ENCODE measurements at places on chromosomes 3 and 15. TPM values are rescaled to one million over a fixed set of nuclear protein-coding genes. Genes with fewer than 3 reads are reported as not detected.

Gene SLITRK3
- polyA plus RNA-seq, result not detected

Gene SCG5
- 7.4 TPM for polyA plus RNA-seq

DNA sequence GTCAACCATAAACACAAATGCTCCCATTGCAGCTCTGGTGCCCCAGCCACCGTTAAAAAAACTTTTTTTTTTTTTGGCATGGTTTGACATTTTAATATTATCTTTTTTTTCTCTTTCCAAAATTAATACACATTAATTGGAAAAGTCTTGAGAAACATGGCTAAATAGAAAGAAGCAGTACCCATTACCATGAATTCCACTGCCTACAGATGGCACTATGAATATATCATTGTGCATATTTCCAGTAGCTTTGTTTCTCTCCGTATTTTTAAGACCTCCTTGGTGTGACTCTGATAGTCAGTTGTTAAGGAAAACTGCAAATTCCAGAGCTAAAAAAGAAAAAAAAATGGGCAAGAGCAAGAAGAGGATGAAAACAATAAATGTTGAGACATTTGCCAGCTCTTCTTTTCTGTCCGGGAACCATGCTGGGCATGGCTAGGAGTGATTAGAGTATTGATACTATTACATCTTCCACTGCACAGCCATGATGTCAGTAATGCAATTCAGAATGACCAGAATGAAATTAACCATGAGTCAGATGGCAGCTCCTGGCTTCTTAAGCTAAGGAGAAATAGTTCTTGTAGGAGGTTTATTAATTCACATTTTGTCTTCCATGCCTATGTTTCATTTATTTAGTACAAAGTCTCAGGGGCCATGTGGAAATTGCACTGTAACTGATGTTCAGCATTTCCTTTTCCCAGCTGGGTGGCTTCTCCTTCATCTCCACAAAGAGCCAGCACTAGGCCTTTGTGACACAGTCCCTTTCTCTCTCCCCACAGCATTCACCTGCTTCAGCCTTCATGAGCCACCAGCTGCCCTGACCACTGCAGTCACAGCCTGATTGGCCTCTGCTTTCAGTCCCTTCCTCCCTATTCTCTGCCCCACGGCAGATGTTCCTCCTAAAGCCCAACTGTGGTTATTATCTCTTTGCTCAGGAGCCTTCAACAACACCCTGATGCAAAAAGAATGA is 31.8 kb downstream of the SLC7A14 start:
- H3K4me3 ChIP-seq, result no peak overlapping the region
- no peaks in the 10 kb centered on the region for H3K27me3 ChIP-seq
- H3K4me1 ChIP-seq, result no peaks in the 10 kb centered on the region
- no peak for DNase-seq
- no peak overlapping the region for H3K27ac ChIP-seq

- H3K4me1 ChIP-seq, result no peaks in the 10 kb centered on the region
- H3K36me3 ChIP-seq, result no peaks in the 10 kb centered on the region
- no peaks in the 10 kb centered on the region for H3K27me3 ChIP-seq
- H3K4me3 ChIP-seq, result no peak overlapping the region
- DNase-seq, result no peak
Measured at GRCh38 chr15:85956532-85957275, 123.0 kb upstream of the AGBL1 start.

DNA sequence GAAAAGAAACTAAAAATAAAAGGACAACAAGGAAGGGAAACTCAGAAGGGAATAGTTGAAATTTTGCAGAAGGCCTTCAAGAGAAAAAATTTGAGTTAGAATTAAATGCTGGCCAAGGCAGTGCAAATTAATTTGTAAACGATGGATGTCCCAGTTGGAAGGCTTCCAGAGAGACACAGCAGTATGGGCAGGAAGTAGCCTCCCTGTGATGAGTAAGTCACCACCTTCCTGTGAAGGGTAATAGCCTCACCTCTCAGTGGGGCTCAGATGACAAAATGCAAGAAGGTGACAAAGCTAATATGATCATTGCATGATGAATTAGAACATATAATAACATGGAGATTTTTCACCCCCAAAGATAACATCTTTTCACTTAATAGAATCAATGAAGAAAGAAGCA is 27.3 kb upstream of the TMCO5A start:
- no peaks in the 10 kb centered on the region for H3K4me1 ChIP-seq
- H3K27ac ChIP-seq, result no peak overlapping the region
- DNase-seq, result no peak
- H3K27me3 ChIP-seq, result no peaks in the 10 kb centered on the region

GRCh38 chr15:40844696-40845030 is 815 bp downstream of the SPINT1 start:
- peak overlapping the region; percentile 47 for H3K4me3 ChIP-seq
- H3K27me3 ChIP-seq, result no peaks in the 10 kb centered on the region
- H3K36me3 ChIP-seq, result no peaks in the 10 kb centered on the region
- DNase-seq, result no peak
- peaks cover 12% of the 10 kb centered on the region for H3K4me1 ChIP-seq

DNA sequence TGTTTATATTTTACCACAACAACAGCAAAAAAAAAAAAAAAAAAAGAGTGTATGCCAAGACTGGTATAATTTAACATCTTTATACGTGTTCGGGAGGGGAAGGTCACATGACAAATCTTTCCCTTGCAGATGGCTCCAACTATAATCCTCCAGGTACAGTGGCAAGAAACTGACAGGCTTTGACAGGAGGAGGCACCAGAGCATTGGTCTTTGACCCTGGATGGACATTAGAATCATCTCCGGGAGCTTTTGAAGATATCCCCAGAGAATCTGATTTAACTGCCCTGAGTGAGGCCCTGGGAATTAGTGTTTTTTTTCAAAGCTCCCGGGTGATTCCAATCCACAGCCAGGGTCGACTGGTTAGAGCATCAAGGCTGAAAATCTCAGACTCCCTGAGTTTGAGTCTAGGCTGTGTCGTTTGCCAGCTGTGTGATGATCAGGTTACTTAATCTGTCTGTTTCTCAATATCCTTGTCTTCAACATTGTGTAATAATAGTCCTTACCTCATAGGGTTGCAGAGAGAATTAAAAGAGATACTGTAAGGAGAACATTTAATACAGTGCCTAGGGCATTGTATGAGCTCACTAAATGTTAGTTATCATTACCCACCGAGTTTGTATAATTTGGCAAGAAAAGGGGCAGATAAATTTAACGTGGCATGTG is 8.9 kb upstream of the SEMA5B start:
- no peak overlapping the region for H3K4me3 ChIP-seq
- H3K27me3 ChIP-seq, result peaks cover 7% of the 10 kb centered on the region

DNA sequence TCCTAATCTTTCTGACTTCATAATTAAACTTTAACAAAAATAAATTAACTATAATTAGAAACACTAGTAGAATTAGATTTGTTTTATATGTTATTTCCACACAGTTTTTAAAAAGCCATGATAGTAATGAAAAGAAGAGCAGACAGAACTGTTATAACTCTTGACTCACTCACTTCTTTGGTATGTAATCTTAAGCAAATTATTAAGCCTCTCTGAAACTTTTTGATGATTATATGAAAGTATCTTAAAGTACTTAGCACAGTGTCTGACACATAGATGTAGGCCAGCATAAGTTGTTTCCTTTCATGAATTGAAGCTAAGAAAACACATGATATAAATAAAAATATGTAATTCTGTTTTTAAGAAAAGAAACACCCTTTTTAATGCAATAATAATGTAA is 123.6 kb upstream of the MLF1 start:
- H3K36me3 ChIP-seq, result no peaks in the 10 kb centered on the region
- peaks cover 5% of the 10 kb centered on the region for H3K4me1 ChIP-seq
- no peak overlapping the region for H3K27ac ChIP-seq
- DNase-seq, result no peak
- no peaks in the 10 kb centered on the region for H3K27me3 ChIP-seq
- H3K4me3 ChIP-seq, result no peak overlapping the region
